Central memory CD4-positive, alpha-beta T cell (primary cell): ENCODE measurements at places on chromosomes 1 and 21.

- DNase-seq = no peak
Measured at GRCh38 chr1:80047791-80048190, 1041.3 kb upstream of the ADGRL4 start.

- no peak for DNase-seq
Measured at GRCh38 chr1:224333939-224334786, 4.2 kb upstream of the NVL start.

- DNase-seq = no peak
Measured at GRCh38 chr21:44994047-44994694, 54.3 kb downstream of the SLX9 start.

GRCh38 chr1:17979815-17980214 is 127.8 kb upstream of the IGSF21 start:
- no peak for DNase-seq

- DNase-seq = no peak
Measured at GRCh38 chr1:3087049-3087448, 18.0 kb downstream of the PRDM16 start.

- DNase-seq = no peak
Measured at GRCh38 chr1:109877317-109877771, 33.3 kb upstream of the CSF1 start.
